ENCODE measurements at places on chromosomes 5 and 9.

DNA sequence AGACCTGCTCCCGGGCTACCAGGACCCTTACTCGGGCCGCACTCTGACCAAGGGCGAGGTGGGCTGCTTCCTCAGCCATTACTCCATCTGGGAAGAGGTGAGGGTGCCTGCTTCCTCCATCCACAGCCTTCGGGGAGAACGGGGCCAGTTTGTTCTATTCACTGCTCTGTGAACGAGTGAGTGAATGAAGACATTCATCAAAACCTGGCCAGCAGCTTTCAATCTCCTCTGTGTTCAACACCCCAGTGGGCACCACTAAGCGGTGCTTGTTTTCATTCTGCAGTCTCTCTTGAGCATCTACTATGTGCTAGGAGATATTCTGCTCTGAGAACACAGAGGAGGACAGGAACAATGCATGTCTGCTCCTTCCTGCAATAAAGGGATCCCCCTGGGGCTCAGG lies 10.6 kb downstream of the CERCAM start:
- no peak for DNase-seq

- no peak for DNase-seq
Observed at GRCh38 chr5:31819926-31820516, 181.1 kb downstream of the PDZD2 start.

GRCh38 chr5:103177543-103177942 lies 57.4 kb downstream of the PPIP5K2 start:
- no peak for DNase-seq

- no peak for DNase-seq
Observed at GRCh38 chr5:109345699-109346098, 64.1 kb downstream of the PJA2 start.

- DNase-seq = no peak
Observed at GRCh38 chr5:19977099-19977498, 10.9 kb downstream of the CDH18 start.

DNA sequence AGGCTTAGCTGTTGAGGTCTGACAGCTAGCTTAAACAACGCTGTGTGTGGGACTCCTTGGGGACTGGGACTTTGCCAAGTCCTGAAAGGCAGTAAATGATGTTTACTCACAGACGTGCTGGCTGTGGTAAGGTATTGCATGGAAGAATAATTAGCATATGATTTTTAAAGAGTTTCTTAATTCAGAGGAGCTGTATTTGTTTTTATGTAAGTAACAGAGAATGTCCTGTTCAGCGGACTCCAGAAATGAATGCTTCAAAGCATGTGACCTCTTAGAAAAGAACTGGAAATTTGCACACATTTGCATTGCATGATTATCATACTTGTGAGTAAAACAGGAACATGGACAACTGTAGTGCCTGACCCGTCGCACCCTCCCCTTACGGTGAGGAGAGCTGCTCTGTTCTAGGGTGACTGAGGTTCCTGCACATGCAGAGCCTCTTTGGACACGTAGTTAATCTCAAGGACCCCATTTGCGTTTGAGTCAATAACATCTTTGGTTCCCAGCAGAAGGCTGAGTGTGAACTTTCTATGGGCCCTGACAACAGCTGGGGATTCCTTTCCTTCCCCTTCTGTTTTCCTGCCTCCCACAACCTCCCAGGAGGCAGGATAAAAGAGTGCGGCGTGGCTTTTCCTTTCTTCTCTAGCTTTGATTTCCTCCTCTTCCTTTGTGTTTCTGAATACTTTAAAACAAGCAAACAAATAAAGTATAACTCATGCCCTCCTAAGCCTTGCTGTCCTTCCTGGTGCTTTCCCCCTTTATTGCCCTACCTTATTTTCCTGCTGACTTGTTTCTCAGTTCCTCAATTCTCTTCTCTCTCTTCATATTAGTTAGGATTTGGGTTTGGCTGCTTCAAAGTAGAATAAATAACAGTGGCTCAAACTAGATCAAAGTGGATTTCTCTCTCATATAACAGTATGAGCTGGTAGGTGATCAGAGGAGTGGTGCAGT lies 157.2 kb upstream of the CD180 start:
- peak; percentile 70 for DNase-seq

- DNase-seq = no peak
Observed at GRCh38 chr5:134086943-134087305, 27.6 kb upstream of the TCF7 start.

DNA sequence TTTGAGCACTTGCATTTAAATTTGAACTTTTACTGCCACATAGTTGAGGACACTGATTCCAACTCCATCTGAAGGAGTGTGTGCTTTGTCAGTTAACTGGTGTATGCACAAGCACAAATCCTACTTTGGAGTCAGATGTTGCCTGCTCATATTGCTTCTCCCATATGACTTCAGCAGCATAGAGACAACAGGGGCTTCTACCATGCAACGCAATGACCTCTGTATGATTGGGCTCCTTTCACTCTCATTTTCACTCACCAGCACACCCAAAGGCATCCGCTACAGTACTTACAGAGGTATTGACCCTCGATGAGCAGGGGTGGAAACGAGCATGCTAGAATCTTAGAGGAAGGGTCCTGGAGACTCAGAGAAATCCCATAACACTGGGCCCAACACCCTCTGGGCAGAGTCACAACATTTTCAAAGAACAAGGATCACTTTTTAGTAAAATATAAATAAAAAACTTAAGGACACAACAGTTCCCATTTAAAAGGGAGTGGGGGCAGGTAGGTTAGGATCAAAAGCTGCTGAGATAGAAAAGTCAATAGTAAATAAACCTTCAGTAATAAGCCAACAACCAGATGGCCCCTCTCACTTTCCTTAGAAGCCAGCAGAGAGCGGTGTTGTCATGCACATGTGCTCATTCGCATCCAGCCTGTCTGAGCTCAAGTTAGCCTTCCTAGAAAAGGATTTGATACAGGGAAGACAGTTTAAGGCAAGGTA lies 203.8 kb downstream of the SNCAIP start:
- peak; percentile 69 for DNase-seq

DNA sequence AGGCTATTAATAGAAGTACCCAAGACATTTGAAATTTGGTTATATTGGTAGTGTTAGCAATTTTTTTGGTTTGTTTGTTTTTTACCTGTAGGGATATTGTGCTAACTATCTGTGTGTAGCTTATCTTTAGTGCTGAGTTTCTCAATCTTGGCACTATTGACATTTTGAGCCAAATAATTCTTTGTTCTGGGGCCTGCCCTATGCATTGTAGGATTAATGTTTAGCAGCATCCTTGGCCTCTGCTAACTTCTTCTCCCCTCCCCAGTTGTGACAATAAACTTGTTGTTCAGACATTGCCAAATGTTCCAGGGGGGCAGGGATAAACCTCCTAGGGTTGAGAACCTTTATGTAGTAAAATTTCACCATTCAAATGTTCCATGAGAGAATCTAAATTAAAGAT lies 4.0 kb downstream of the FBXO4 start:
- no peak for DNase-seq

DNA sequence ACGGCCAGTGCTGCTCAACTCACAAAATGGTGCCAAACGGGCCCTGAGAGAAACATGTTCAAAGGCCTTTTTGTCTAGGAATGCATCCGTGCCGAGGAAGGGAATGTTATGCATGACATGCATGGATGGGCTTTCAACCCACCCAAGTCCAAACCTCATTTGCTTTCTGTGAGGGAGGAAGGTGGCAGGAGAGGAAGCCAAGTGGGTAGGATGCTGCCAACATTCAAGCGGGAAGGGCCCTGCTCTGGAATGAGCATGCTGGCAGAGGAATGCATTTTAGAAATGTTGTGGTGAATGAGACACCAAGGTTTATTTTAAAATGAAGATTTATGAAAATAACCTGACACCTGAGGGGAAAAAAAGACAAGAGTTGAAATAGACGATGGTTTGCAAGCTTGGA lies 479.1 kb downstream of the CCDC171 start:
- no peak for DNase-seq

DNA sequence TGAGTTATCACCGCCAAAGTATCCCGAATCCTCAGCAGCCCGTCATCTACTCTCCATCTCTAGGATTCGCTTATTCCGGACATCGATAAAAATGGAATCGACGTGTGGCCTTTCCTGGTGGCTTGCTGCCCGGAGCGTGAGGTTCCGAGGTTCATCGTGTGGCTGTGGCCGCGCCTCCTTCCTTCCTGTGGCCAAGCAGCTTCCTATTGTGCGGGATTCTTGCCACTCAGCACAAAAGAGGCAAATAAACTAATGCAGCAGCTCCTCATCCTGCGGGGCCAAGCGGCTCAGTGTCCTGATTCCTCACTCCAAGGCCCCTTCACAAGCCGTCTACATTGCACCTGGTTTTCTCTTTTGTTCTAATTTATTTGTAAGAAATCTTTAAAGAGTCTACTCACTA lies 800.9 kb downstream of the CDH9 start:
- DNase-seq = no peak
